ENCODE measurements at places on chromosomes 12 and 14.

GRCh38 chr12:29278673-29279420 lies 102.1 kb downstream of the ERGIC2 start:
- no peak for DNase-seq

- no peak for DNase-seq
Measured at GRCh38 chr12:124592481-124593160, 25.2 kb upstream of the NCOR2 start.

DNA sequence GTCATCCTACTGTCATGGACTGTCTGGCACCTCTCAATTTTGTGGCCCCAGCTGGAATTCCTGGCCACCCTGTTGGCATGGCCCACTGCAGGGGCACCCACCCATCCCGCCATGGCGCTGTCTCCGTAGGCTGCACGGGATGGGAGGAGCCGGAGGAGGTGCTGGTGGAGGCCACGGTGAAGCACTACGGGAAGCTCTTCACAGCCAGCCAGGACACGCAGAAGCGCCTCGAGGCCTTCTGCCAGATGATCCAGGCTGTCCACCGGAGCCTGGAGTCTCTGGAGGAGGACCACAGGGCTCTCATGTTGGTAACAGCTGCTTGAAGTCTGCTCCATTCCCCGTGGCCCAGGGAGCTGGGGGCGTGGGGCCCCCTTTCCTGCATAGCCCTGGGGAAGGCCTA lies 3.9 kb downstream of the CCDC197 start:
- DNase-seq, result no peak

GRCh38 chr14:21543963-21544362 lies 17.8 kb upstream of the SALL2 start:
- no peak for DNase-seq

DNA sequence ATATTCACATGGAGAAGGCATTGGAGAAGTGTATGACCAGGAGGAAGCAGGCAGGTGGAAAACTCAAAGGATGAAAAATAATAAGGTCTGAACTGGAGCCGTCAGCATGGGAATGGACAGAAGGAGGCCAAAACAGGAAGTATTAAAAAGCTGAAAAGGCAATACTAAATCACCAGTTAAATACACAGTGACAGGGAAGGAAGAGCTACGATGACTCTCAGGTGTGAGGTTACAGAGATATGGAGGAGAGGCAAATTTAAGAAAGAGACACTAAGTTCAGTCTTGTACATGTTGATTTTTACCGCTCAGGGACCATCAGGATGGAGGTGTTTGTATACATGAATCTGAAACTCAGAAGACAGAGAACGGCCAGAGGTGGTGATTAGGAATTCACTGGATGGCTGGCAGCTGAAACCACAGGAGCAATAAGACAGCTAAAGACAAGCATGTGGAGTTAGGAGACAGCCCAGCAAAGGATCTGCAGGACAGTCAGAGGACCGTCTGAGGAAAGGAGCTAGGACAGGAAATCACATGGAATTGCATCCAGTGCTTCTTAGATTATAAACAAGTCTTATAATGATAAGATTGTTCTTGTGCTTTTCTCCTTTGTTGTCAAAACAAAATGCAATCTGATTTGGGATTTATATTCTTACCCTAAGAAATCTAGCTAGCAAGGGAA lies 33.9 kb upstream of the CDKN3 start:
- no peak for DNase-seq

DNA sequence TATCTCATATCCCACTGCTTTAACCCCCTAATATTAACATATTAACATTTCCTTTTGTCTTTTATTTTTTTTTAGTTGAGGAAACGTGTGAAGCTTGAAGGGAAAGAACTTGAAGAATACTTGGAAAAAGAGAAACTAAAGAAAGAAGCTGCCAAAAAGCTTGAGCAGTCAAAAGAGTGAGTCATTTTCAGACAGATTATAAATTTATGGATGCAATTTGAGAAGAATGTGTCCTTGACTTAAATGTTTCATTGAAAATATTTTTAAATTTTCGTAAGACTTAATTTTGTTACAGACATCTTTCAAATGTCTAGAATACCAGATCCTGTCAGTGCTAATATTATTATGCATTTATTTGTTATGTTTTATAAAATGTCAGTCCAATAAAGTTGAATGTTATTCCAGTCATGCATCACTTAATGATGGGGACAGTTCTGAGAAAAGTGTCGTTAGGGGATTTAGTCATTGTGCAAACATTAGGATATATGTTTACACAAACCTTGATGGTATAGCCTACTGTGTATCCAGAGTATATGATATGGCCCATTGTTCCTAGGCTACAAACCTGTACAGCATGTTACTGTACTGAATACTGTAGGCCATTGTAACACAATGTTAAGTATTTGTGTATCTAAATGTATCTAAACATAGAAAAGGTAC lies 32.6 kb downstream of the CPSF2 start:
- DNase-seq, result no peak

- no peak for DNase-seq
Measured at GRCh38 chr12:129169928-129170327, 316.6 kb downstream of the GLT1D1 start.

GRCh38 chr12:8519171-8519570 lies 5.9 kb downstream of the CLEC4D start:
- no peak for DNase-seq

DNA sequence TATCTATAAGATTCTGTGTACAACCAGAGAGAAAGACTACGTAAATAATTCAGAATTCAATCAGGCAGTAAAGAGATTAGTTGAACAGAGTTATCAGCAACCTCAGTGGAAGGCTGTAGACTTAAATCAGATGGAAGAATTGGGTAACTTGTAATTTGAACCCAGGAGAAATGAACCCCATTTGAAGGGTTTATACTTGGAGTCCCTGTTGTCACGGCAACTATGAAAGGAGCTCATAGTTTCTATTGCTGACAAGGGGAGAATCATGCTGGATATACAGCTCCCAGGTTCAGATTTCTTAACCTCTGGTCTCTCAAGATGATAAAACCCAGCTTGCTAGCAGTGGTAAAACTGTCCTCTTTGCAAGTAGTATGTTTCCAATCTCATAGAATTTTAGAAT lies 54.4 kb upstream of the BMP4 start:
- DNase-seq, result no peak

GRCh38 chr12:102479099-102479885 lies 1.1 kb downstream of the IGF1 start:
- DNase-seq, result no peak

GRCh38 chr12:26177283-26177682 lies 18.1 kb upstream of the SSPN start:
- no peak for DNase-seq

GRCh38 chr12:14614704-14615121 lies 47.0 kb upstream of the PLBD1 start:
- no peak for DNase-seq

- DNase-seq, result no peak
Measured at GRCh38 chr14:69241577-69241976, 18.4 kb upstream of the GALNT16 start.

- no peak for DNase-seq
Measured at GRCh38 chr12:86950043-86950442, 693.9 kb upstream of the MGAT4C start.

GRCh38 chr12:98651328-98651727 lies 6.2 kb downstream of the APAF1 start:
- DNase-seq, result no peak
